ENCODE measurements at places on chromosomes 1 and 21.
A peak's percentile ranks its signal among the peaks of the same experiment; 100 is the strongest.

DNA sequence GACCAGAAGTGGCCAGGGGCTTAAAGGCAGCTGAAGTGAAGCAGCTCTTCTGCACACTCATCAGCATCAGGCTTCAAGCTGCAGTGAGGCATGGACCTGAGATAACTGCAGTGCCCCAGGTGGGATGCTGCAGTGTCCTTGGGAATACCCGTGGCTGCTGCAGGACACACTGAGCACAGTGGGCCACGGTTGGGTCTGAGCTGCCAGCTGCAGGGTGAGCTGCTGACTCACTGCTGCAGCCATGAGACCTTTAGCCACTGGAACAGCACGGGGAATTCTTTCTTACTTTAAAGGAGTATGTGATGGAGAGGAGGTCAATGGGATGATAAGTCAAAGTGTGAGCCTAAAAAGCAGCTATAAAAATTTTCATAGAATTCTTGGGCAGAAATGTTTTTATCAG lies 102.1 kb downstream of the XCL2 start:
- no peak for DNase-seq

GRCh38 chr1:201752333-201752732 lies 76.6 kb upstream of the IPO9 start:
- no peak for DNase-seq

DNA sequence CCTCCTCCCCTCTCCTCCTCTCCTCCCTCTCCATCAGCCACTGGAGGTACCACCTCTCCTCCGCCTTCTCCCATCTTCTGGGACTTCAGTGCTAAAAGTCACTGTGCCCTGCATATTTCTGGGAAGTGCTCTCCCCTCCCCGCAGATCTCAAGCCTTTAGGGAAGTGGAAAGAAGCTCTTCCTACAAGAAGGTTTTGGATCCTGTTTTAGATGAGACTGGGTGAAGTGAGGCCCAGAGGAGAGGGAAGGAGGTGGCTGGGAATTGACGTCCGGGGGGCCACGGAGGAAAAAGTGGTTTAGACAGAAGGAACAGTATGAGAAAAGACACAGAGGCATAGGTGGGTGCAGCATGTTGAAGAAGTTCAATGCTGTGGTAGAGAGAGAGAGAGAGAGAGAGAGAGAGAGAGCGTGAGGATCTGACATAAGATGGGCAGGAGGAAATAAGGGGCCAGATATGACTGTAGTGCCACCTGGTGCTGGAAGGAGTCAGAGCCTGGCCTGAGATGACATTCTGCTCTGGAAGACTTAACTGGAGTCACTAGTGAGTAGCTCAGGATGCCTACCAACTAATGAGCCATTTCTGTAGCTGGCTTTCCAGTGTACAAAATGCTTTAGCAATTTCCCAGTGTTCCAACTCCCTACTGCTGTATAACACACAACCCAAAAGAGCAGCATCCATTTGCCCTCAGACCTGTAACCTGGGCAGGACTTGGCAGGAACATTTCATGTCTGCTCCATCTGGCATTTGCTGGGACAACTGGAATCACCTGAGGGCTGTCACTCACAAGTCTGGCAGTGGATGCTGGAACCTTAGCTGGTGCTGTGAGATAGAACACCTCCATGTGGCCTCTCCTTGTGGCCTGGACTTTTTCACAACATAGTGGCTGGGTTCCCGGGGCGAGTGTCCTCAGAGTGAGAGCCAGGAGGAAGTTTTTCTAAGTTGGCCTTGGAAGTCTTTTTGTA lies 16.6 kb upstream of the ZSCAN20 start:
- DNase-seq: peak; percentile 78

- DNase-seq: no peak
Measured at GRCh38 chr21:42641311-42642218, 11.9 kb upstream of the PDE9A start.

DNA sequence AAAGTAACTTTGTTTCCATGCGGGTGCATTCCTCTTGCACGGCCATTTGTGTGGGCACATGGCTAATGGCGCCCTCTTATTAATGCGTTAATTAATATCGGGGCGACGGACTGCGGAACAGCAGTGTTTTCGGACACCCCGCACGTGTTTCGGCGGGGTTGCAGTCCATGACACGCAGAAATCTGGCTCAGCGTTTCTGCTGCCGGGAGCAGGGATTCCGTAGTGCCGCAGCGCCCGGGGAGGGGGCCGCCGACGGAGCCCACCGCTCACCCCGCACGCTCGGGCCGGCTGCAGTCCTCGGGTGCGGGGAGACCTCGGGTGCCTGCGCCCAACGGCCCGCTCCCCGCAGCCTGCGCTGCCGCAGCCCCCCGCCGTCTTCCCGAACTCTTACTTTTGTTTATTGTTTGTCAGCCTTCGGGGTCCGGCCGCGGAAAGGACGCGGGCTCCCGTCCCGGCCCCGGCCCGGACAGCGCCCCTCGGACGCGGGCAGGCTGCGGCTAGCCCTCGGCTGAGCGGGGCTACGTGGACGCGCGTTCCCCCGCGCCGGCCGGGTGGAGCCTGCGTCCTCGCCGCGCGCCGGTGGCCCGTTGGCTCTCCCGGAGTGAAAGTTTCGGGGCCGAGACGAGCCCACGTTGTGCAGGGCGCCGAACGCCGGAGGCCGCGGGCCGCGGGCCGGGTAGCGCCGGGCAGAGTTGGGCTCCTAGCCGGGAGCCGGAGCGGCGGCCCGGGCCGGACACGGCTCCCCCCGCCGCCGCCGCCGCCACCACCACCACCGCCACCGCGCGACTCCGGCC lies 849 bp downstream of the NFIA start:
- no peak for DNase-seq

DNA sequence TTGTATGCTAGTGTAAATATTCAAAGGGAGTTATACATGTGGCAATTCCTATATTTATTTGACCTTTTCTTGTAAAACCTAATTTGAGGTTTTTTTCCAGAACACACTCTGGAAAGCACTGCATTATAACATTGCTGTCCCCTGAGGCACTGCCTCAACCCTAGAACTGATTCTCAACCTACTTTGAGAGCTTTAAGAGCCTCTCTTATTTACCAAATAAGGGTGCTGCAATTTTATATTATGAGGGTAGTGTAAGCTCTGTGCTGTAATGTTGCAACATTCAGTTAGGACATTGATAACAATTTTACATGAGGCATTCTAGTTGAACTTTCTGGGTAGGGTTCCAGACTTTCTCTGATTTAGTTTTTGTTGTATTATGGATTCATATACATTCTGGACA lies 302.2 kb upstream of the DEPDC1 start:
- no peak for DNase-seq

DNA sequence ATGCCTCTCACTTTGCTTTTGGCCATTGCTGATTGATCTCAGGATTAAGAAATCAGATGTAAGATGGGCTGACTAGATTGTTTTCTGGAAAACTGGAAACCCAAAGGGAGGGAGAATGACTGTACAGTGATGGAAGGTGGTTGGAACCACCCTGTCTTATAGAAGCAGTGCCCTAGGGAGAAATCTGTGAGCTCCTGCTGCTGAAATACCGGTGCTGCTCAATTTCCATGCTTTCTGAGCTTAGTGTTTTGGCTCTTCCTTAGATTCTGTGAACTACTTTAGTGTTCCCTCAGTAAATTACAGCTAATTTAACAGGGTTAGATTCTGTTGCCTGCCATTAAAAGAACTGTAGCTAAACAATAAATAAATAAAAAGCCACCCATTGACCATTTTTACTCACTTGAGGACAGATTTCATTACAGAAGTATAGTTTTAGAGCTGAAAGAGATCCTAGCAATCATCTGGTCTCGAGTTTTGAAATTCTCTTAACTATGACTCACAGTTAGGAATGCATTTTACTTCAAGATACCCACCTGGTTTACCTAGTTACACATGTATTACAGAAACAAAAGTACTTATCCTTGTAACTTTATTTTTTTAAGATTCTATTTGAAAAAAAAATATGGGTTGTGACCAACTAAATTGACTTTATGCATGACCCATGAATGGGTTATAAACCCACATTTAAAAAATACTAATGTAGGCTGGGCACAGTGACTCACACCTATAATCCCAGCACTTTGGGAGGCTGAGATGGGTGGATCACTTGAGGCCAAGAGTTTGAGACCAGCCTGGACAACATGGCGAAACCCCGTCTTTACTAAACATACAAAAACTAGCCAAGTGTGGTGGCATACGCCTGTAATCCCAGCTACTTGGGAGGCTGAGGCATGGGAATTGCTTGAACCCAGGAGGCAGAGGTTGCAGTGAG lies 33.2 kb downstream of the CAMSAP2 start:
- no peak for DNase-seq

DNA sequence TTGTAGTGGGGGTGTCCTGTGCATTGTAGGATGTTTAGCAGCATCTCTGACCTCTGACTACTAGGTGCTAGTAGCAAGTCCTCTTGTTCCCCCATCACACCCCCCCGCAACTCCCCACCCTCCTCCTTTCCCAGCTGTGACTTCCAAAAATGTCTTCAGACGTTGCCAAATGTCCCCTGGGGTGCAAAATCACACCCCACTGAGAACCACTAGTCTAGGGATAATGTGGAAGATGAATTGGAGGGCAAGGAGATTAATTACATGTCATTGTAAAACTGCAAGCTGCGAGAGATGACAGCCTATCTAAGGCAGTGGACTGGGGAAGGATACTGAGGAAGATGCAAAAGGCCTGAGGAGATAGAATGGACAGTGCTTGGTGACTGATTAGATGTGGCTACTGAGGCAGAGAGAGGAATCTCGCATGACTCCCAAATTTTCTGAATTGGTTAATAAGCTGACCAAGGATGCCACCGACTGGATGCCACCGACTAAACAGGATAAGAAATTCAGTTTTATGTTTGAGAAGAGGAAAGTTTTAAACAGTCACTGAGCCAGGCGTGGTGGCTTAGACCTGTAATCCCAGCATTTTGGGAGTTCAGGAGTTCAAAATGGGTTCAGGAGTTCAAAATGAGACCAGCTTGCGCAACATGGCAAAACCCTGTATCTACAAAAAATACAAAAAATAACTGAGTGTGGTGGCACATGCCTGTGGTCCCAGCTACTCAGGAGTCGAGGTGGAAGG lies 3.1 kb upstream of the JAK1 start:
- no peak for DNase-seq

- DNase-seq: no peak
Measured at GRCh38 chr1:114319418-114319817, 165.7 kb upstream of the SYT6 start.

DNA sequence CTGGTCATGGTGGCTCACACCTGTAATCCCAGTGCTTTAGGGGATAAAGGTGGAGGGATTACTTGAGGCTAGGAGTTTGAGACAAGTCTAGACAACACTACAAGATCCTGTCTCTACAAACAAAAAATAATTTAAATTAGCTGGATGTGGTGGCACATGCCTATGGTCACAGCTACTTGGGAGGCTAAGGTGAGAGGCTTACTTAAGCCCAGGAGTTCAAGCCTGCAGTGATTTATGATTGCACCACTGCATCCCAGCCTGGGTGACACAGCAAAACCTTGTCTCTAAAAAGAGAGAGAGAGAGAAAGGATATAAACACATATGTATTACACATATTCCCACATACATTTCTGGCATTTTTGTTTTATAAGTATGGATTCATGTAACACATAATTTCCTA lies 325.2 kb downstream of the DUSP10 start:
- DNase-seq: no peak

DNA sequence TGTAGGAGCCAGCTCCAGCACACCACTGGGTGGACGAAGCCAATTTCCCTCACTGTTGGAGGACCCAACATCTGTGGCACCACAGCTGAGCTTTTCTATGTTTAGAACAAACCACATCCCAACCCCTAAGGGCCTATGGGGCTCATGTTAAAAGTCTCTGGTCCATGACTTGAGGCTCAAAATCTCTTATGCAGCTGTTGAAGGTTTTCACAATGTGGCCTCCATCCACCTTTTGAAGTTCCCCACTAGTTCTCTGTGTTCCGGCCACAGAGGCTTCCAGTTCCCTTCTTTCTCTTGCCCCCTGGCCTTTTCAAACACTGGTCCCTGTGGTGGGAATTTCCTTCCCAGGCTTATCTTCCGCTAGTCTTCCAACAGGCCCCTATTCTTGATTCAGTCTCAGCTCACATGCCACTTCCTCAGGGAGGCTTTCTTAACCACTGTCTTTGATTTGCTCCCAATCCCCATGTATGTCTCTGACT lies 3.9 kb upstream of the IFNLR1 start:
- no peak for DNase-seq

- no peak for DNase-seq
Measured at GRCh38 chr21:35222541-35222941, 173.4 kb upstream of the RUNX1 start.

DNA sequence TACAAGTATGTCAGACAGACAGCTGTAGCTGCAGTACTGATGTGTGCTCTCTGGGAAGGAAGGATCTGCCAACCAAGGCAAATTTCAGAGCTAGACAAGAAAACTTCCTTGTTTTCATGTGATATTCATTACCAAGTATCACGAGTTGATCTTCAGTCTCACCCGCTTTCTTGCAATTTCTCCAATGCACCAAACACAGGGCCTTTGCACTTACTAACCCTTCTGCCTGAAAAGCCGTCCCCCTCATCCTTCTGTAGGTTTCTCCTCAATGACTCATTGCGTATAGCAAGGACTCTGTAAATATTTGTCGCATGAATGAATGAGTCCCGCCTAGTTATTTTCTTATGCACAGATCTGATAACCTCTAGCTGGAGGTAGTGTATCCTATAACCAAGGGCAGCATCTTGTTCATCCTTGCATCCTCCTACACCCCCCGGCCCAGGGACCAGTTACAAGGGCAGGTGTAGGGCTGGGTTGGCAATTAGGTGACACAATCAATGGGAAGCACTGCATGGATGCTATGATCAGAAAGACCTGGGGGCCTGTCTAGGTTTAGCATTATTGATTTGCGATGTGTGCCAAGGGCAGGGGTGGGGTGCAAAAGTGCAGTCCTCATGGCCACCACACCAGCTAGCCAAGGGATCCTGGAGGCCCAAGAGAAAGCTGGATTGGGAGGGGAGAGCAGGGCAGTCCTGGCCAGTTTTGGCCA lies 51.4 kb upstream of the GPR157 start:
- no peak for DNase-seq

DNA sequence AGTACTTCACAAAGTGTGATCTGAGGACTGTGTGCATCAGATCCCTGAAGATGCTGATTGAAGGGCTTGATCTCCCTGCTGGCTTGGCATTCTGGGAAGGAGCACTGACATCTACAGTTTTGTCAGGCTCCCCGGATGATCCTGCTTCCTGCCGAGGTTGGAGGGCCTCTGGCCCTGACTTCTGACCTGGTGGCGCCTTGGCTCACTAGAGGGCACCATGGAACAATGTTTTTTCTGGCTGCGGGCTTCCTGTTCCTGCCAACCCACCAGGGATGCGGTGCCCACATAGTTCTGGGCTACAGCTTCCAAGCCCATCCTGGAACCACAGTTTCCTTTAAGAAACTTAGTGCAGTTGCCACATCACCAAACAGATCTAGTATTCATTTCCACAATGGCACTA lies 38.8 kb upstream of the RASAL2 start:
- no peak for DNase-seq

All from AG09319 (cell line).